CD8-positive, alpha-beta memory T cell (primary cell): ENCODE measurements at places on chromosomes 13 and 19. TPM values are rescaled to one million over a fixed set of nuclear protein-coding genes. Genes with fewer than 3 reads are reported as not detected.
A peak's percentile ranks its signal among the peaks of the same experiment; 100 is the strongest.

DNA sequence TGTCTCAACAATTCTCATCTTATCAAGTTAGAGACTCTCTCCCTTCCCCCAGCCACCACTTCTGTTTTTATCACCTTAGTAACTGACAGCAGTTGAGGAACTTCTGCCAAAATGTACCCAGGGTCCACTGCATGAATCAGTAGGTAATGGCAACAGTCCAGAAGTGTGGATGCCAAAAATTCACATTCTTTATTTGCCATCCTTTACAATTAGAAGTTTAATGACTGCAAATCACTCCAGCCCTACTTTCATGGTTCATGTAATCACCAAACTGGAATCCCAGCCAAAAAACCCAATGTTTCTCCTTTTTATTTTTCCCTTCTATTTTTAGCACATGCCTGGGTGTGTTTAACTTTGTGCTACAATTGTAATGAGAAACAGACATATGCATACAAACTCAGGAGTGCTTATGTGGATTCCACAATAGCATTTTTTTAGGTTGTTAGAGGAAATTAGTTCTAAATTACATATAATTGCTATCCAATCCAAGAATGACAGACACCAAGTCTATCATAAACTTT, 243.5 kb downstream of the RGCC start:
- DNase-seq, result no peak

DNA sequence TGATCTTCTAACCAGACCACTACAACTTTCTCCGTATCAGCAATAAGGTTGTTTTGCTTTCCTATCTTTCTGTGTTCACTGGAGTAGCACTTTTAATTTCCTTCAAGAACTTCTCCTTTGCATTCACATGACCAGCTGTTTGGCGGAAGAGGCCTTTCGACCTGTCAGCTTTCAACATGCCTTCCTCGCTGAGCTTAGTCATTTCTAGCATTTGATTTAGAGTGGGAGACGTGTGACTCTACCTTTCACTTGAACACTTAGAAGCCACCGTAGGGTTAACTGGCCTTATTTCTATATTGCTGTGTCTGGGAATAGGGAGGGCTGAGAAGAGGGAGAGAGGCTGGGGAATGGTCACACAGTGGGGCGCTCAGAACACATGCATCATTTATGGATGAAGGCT, 104.7 kb downstream of the TUBGCP3 start:
- DNase-seq, result no peak

DNA sequence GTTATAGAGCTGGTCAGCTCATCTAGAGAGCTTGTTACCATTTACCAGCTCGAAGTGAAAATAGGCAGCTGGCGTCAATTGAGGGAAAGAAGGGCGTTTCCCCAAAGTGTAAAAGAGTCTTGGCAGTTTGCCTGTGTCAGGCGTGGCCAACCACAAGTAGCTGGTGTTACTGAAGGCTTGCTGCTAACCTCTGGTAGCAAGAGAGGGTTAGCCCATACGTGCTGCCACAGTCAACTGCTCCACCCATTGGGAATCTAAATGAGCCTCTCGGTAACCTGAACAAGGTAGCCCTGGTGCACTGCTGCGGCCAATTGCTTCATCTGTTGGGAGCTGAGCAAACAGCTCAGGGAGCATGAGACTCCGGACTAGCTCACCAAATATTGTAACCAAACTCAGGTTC, 314.9 kb upstream of the SLITRK5 start:
- no peak for DNase-seq

DNA sequence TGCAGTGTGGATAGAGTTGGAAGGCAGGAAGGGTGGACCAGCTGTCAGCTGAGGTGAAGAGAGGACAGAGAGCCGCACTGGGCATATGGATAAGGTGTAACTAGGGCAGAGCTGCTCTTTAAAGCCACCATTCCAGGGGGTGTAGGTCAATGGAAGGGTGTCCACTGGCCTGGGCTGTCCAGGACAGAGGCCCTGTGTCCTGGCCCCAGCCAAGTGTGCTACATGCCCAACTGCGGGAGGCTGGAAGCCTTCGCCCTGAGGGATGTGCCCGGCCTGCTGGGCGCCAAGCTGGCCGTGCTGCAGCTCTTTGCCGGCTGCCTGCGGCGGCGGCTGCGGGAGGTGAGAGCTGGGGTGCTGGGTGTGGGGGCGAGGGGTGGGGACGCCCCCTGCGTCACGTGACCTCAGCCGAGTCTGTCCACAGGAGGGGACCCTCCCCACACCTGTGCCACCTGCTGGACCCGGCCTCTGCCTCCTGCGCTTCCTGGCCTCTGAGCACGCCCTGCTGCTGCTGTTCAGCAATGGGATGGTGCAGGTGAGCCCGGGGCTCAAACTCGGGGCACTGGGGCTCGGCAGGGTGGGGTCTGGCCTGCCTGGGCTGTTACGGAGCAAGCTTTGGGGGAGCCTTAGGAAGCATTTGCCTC, 9.8 kb downstream of the PLK5 start:
- DNase-seq, result no peak

DNA sequence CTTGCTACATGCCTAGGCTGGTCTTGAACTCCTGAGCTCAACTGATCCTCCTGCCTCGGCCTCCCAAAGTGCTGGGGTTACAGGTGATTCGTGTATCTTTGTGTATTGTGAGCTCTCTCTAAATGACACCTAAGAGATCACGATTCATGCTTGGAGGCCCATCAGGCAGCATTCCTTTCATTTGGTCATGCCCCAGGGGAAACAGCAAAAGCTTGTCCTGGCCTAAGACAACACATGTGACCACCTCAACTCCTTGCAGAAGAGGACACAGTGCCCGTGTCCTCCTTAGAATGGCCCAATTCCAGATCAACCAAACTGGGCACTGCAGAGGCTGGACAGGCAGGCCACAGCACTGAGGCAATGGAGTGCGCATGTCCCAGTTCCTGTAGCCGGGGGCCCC, 32.5 kb downstream of the ZC3H4 start:
- DNase-seq, result no peak

- DNase-seq, result no peak
Measured at GRCh38 chr13:28679628-28680027, 20.7 kb downstream of the POMP start.

DNA sequence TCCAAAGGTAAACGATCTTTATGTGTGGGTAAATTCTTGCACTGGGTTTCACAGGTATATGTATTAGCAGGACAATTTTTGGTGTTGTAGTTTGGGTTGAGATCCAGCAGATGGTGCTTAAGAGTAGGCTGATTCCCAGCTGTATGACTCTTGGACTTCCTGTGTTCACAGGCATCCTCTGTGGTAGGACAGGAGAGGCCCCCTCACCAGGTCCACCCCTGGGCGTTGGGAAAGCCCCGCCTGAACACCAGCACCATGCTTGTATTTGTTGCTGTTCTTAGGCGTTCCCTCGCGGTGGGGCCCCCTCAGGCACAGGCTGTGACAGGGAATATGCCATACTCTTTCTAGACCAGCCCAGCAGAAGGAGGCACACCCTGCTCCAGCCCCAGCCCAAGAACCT, 49.5 kb upstream of the PCDH17 start:
- no peak for DNase-seq

GRCh38 chr19:47305309-47305751, 4.3 kb upstream of the C5AR1 start:
- peak; percentile 50 for DNase-seq

DNA sequence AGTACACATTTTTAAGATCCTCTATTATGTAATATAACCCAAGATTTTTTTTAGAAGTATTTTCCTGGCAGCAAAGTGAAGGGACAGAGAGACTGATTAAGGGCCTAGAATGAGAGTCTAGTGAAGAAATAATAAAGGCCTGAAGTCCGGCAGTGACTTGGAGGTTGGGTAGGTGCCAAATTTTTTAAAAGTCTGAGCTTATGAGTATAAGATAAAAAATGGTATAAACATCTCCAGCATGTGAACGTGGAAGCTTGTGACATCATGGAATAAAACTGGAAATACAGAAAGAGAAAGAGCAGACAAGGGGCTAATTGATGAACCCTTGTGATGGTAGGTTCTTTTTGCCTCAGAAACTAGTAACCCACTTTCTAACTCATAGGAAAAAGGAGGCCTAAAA, 174.6 kb downstream of the SUCLA2 start:
- DNase-seq, result no peak

GRCh38 chr19:8020681-8021080, 15.2 kb upstream of the ELAVL1 start:
- DNase-seq, result no peak

GRCh38 chr13:33797622-33798021, 20.3 kb upstream of the RFC3 start:
- DNase-seq, result no peak

- no peak for DNase-seq
Measured at GRCh38 chr13:110237875-110238817, 68.8 kb downstream of the COL4A1 start.

- DNase-seq, result no peak
Measured at GRCh38 chr13:76335463-76335862, 550.7 kb downstream of the KCTD12 start.

DNA sequence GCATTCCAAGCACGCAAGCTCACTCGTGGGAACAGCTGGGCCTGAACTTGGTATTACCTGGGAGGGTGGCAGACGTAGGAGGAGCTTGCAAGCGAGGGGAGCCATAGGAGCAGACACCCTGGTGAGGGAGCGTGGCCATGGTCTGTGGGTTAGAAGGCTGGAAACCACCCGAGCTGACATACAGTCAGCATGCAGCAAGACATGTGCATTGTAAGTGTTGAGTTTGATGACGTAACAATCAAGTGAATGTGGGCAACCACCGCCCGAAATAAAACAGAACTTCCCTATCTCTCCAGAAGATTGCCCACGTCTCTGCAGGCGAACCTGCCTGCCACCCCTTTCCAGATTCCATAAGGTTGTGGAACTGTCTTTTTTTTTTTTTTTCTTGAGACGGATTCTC, 26.8 kb downstream of the UBXN6 start:
- DNase-seq, result no peak

GRCh38 chr19:33568706-33569105, 47.1 kb upstream of the PEPD start:
- DNase-seq, result no peak

DNA sequence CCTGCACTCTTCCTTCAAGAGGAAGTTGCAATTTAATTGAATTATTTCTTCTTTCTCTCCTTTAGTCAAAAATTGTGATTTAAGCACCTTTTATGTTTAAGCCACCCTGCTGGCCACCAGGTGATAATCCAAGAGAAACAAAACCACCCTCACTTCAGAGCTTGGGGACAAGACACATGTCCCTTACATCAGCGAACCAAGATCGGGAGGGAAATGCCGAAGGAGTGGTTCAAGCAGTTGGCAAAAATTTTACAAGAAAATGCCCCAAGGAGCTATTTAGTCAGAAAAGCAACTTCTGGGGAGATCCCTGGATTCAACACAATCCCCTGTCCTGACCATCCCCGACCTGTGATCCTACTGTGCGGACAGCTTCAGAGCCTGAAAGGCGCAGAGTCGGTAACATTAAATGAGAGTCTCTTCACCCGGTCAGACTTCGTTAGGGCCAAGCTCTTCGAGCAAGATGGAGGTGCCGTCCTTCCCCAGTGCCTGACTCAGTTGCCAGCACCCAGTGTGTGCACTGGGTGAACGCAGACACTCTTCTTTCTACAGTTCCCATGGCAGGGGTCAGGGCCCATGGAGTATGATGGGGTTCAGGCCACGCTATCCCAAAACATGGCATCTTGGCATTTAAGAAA, 78.6 kb upstream of the TM9SF2 start:
- no peak for DNase-seq

DNA sequence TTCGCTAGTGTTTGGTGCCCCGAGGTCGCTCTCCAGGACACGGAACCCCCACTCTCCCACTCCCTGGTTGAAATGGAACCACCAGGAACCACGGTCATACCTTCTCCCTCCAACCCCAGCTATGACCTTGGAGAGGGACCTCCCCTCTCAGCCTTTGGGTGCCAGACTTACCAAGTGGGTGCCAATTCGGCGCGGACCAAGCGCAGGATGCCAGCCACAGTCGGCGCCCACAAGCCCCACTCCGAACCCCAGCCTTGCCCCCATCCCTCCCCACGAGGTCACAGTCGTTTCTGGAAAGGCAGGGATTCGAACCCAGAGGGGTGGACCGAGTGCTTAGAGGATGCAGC, 910 bp downstream of the PDE4C start:
- no peak for DNase-seq

- DNase-seq, result no peak
Measured at GRCh38 chr13:59743195-59743594, 420.5 kb downstream of the DIAPH3 start.

DNA sequence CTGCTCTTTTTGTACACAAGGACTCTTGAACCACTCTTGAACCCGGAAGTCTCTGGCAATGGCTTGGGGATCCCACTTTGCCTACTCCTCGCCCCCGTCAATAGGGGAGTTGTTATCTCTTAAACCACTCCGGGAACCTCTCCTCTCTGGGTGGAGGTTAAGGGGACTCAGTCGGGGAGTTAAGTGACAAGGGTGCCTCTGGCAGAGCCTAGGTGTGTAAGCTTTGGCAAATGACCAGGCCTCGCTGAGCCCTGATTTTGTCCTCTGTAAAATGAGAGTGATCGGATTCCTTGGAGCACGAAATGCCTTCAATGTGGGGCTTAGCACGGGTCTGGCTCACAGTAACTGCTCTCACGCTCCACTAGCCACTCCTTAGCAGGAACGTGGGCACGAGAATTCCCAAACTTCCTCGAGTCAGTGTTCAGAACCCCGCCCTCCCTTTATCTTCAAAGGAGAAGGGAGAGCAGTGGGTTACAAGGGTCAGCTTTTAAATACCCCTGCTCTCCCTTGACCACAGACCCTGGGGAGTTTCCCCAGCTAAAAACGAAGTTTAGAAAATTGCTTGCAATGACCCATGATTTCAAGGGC, 193.3 kb downstream of the KATNAL1 start:
- no peak for DNase-seq

ZSCAN4 gene
- not detected for total RNA-seq

DACH1 gene
- not detected for total RNA-seq

BCAM gene
- not detected for total RNA-seq

RETN gene
- total RNA-seq, result not detected

KMT5C gene
- 14.6 TPM for total RNA-seq

LYL1 gene
- 2.5 TPM for total RNA-seq

PROZ gene
- total RNA-seq, result not detected

MAST1 gene
- 0.24 TPM for total RNA-seq
